ENCODE measurements at places on chromosomes 7 and 10.

GRCh38 chr10:88528201-88528600, 54.9 kb downstream of the RNLS start:
- DNase-seq = no peak

GRCh38 chr7:44973610-44974401, 5.0 kb downstream of the MYO1G start:
- no peak for DNase-seq

DNA sequence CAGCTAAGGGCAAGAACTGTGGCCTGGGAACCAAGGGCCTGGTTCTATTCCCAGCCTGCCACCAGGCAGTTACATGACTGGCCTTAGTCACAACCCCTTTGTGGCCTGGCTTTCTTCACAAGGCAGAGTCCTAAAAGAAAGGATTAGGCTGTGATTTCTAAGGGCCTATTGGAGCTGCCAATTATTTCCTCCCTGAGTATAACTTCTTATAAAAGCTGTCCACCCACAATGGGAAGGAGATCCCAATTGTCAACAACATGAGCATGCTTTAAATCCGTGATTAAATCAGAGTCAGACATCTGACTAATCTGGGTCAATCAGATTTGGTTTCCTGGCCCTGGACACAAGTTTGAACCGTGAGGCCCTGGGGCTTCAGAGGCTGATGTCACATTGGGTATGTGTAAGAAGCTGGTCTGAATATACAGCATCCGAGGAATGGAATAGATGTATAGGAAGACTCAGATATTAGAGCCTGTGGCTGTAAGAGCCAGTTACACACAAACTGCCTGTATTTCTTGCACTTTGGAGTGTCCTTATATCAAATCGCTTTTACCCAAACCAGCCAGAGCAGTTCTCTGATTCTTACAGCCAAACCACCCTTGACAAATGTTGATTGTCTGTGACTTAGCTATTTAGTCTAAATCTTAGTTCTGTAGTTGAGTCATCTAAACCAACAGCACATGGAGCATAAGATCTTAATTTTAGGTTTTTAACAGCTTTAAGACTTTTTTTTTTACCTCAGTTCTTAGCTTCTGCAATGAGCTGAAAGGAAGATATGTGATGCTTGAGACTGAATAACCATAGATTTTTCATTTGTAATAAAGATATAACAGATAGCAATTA, 61.3 kb downstream of the ABCB4 start:
- no peak for DNase-seq

- DNase-seq = no peak
Measured at GRCh38 chr10:29828440-29828894, 193.7 kb upstream of the SVIL start.

- no peak for DNase-seq
Measured at GRCh38 chr7:134781171-134781570, 1.7 kb downstream of the CALD1 start.

DNA sequence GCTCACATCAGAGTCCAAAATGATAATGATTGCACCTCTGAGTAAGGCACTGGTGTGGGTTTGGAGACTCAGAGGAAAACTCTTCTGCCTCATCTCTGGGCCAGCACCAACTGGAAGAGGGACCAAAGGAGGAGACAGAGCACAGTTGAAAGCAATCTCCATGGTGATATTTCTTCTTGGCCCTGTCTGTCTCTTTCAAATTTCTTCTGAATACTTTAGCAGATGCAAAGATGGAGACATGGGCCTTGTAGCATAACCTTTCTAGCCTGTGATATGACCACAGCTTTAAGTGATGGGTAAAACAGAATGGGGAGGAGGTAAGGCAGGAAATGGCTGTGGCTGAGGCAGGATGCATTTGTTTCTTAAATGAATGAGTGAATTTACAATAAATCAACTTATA, 12.2 kb upstream of the GIMAP7 start:
- no peak for DNase-seq

DNA sequence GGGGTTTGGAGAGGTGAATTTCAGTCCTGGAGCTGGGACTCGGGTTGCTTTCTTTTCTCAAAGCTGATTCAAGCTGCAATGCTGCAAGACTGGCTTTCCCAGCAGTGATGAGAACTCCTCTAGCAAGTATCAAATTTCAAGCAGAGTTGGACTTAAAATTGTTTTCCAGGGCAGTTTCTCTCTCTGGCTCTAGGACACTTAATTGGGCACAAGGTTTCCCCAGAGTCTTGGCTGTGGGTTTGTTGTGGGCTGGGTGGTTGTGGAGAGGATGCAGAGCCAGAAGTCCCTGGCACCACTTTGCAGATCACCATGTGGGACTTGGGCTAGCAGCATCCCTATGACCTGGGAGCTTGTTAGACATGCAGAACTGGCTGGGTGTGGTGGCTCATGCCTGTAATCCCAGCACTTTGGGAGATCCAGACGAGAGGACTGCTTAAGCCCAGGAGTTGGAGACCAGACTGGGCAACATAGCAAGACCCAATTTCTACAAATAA, 16.8 kb downstream of the AKR1B15 start:
- DNase-seq = no peak

DNA sequence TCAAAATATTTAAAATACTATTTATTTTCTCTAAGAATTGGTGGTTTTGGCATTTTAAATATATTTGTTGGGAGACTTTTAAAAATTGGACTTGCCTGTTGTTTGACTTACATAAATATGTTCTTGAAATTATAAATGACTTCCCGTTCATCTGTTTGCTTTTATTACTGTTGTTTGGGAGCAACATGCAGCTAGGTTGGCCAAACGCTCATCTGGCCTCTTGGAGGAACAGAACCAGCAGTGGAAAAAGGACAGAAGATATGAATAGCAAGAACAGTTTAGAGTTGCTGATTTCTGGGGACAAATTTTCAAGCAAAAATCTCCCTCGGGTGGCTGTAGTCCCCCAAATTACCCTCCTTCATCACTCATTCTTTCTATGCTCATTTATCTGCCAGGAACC, 41.6 kb downstream of the PLXDC2 start:
- no peak for DNase-seq

- DNase-seq = no peak
Measured at GRCh38 chr7:107692501-107692900, 31.9 kb downstream of the SLC26A4 start.

GRCh38 chr10:1056326-1057105, at the start of gene WDR37:
Gene WDR37, plus strand, starts transcription at chr10:1056385. Its CDS starts 15,771 bp downstream, at chr10:1072156.
- peak; percentile 70 for DNase-seq

DNA sequence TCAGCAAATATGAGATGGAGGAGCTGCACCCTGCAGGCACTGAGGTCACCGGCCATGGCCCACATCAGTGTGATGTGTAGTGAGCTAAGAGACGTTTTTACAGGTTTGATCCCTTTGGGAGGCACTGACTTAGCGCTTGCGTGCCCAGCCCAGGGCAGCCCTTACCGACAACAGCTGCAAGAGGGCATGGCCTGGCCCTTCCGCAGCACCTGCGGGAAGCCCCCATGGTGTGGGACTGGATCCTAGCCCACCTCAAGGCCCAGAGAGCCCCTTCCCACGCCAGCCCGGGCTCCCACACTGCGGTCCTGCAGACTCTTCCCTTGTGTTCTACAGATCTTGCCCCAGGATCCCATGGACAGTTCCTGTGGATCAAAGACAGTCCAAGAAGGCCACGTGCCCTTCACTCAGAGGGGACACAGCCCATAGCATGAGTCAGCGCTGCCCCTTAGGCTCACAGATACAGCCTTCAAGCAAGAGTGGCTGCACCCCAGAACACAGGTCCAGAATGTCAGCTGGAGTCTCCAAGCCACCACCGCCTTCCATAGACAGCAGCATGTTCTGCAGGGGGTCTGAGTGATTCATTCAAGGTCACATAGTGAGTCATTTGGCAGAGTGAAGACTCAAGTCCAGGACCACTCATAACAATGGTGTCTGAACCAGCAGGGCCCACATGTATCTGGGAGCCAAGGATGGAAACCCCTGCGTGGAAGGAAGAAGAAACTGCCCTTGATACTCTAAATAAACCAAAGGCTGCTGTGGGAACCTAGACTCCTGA, 25.4 kb downstream of the TLL2 start:
- no peak for DNase-seq

DNA sequence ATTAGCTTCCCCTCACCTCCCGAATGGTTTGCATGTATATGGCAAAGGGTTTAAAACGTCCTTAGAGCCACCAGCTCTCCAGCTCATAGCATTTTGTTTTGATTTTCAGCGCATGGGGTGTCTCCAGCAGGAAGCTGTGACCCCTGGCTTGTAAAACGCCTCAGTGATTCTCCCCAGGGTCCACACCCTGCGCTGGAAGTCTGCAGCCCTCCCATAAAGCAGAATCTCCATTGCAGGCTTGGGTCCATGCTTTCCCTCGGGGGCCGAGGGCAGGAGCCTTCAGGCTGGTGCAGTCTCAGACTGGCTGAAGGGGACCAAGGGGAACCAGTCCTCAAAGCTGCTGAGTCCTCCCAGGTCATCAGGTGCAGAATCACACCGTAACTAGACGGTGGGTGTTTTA, 109.7 kb downstream of the VIPR2 start:
- no peak for DNase-seq

DNA sequence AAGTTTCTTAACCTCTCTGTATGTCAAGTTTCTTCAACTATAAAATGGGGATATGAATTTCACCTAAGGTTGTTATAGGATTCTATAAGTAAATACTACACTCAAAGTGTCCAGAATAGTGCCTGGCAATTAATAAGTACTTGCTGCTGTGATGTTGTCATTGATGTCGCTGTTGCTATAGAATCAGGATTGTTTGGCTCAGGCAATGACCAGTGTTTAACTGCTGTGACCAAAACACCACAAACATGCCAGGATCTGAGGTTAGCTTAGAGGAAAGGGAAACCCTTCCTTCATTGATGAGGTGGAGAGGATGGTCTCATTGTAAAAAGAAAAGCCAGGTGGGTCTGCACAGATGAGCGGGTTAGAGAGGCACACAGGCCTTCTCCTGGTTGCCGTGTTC, 223.1 kb upstream of the INHBA start:
- DNase-seq = no peak

DNA sequence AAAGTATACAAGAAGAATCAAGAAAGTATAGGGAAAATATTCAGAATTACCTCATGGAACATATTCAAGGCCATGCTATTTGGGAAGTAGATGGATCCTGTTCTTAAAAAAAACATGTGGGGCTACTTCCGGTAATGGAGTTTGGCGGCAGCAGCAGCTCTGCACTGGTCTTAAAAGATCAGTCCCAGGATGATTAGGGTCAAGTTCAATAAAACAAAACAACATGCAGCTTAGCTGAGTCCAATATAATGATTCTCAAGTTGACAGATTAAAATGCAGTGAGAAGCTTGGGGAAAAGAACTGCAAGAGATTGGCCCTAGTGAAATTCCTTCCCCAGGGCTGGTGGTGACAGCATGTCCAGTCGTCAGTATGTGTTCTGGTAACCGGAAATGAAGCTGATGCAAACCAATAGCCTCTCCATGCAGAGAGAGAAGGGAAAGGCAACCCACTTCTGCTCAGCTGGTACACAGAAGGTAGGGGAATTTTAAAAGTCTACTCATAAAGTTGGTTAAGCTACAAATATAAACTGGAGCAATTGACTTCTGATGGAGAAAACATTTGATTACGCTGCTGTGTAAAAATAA, 305.1 kb upstream of the IMMP2L start:
- no peak for DNase-seq

- no peak for DNase-seq
Measured at GRCh38 chr10:33483816-33484190, 149.3 kb upstream of the NRP1 start.

DNA sequence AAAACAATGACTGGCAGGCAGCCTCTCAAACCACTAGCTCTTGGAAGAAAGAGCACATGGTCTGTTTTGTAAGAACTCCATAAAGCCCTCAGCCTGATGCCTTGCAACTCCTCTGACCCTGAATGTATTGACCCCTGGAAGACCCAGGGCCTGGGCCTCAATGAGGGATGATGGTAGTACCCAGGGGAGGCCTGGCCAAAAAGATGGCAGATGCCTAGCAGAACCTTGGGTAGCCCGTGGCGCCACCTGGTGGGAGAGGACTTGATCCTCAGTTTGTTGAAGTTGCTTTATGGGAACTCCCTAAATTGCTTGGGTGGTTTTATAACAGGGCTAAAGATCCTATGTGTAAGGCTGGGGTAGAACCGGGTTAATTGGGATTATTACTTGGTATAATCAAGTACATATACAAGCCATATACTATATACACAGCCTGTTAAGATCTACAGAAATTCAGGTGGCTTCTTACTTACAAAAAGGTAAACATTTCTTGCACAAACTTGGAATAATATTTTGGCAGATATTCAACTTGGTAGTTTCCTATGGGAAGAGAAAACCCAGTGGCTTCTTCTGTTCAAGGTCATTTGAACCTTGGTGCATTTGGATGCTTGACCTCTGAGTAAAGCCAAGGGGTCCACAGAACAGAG, 95.8 kb upstream of the CACUL1 start:
- peak; percentile 15 for DNase-seq

DNA sequence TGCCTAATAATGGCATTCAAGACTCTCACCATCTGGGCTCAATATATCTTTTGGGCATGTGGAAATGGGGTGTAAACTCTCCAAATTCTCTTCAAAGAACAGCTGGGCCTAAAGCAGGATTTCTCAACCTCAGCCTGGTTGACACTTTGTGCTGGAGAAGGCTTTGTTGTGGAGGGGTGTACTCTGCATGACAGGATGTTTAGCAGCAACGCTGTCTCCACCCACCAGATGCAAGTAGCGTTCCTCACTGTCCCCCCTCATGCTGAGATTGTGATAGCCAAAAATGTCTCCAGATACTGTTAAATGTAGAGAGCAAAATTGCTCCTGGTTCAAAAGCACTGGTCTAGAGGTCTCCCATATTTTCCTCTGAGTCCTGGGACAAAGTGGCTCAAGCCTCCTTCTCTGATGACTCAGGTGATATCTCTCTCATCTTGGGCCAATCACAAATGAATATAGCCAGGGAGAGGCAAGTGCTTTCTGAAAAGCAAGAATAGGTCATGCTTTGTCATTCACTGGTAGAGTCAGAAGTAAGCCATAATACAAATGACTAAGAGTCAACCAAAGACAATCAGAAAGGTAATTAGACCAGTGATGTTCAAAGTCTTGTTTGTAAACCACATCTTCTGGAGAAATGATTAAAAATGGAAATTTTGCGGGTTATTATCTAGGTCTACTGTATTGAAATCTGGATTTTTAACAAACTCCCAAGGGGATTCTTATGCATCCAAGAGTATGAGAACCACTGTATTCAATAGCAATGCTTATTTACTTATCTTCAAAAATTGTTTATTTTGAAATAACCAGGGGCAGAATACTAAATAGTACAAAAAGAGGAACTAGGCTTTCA, 330.8 kb downstream of the PTEN start:
- no peak for DNase-seq

DNA sequence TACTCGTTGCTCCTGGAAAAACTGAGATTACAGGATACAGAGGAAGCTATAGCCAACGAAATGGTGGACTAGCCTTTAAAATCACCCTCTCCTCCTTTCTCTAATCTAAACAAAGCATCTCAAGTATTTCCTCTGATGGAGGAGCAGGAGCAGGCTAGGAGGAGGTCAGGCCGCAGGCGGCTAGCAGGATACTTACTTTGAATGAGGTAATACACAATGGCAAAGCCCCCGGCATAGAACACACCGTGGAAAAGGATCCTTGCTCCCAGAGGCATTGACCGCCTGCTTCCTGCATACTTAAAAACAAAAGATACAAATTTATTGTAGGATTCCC, 64.4 kb downstream of the STK17A start:
- DNase-seq = no peak
